ENCODE measurements at places on chromosomes 6 and 20.

GRCh38 chr20:24720957-24721356, 228.1 kb upstream of the CST7 start:
- DNase-seq, result no peak

GRCh38 chr6:7881765-7882500, 28.7 kb downstream of the TXNDC5 start:
- DNase-seq, result no peak

- peak; percentile 11 for DNase-seq
These were observed 85.7 kb downstream of the HIVEP1 start for GRCh38 chr6:12097791-12098190.

GRCh38 chr6:36769676-36770499, 69.4 kb downstream of the CPNE5 start:
- no peak for DNase-seq

DNA sequence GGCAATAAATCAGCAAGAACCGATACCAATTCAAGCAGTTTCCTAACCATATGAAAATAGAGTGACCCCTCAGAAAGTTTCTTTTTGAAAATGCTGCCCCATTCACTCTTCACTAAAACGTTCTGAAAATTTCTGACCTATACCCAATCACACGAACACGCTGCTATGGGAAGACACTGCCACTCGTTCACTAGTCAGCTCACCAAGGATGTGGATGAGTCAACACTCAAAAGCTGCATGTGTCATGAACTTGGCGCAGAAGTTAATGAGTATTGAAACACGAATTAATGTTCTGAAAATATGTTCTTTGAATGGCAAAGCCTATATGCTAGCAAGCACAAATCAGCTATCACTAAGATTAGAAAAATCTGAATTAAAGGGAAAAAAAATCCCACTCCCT, 84.2 kb downstream of the PREP start:
- DNase-seq, result no peak

- no peak for DNase-seq
These were observed 27.3 kb downstream of the RRBP1 start for GRCh38 chr20:17654649-17655285.

DNA sequence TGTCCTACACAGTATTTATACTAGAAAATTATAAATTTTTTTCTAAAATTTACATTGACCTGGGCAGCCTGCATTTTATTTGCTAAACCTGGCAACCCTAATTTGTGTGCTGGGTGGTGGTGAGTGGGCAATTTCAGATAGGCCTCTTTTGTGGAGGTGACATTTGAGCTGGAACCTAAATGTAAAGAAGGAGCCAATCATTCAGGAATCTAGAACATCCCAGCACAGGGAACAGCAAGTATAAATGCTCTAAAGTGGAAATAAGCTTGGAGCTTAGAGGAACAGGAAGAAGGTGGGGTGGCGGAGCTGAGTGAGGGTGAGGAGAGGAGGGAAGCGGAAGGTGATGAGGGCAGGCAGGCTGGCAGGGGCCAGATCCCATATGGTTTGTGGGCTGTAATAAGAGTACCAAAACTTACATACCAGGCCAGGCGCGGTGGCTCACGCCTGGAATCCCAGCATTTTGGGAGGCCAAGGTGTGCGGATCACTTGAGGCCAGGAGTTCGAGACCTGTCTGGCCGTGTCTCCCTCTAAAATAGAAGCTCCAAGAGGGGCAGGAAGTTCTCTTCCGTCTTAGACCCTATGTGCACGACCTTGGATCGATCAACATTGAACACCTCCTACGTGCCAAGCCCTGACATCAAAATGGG, 549 bp upstream of the CSE1L start:
- no peak for DNase-seq

DNA sequence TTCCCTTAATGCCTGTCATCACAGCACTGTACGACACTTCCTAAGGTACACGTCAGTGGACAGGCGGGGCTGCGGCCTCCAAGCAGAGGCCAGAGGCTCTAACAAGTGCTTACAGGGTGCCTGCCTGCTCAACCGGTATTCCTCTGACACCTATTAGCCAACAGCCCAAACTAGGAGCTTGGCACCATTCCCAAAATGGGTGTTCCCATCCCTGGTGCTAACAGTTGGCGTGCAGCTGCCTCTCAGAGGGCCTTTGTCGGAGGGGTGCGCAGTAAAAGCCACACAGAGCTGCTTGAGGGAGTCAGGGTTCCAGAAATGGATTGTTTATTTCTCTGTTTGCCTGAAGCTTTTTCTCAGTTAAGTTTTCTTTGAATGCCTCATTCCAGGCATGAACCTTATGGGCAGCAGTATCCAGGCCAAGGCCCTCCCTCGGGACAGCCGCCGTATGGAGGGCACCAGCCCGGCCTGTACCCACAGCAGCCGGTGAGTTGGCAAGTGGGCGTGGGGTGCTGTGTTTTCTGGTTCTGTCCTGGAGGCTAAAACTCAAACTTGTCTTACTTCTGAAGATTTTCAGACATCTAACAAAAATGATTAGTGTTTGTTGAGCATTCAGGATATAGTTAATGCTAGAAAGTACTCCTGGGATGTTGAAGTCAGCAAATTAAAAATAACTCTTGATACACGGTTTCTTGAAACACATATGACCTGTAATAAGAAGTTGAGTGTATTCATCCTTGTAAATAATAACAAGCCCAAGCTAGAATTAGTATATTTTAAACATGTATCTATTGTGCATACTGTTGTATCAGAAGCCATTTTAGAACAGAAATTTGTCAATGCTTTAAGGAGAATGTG, 124.7 kb downstream of the TMEM242 start:
- DNase-seq, result no peak

GRCh38 chr6:12101653-12102312, 89.7 kb downstream of the HIVEP1 start:
- DNase-seq, result no peak

DNA sequence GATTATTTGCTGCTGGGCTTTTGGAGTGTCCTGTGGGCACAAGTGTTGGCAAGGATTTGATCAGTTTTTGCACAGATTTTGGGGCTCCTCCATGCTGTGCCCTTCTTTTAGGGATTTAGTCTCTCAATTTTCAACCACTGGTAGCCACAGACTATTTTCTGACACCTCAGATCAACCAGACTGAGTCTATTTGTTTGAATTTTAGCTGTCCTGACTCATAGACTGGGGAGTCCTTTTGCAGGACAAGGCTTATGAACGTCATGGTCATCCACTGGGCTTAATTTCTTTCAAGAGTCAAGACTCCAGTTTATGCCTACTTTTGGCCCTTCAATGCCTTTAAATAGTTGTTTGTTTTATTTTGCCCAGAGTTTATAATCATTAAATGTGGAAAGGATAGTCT, 59.3 kb downstream of the BCKDHB start:
- no peak for DNase-seq

All from AG09309 (cell line).